ENCODE measurements at places on chromosomes 5 and 9.

GRCh38 chr9:89919171-89919681, 314.4 kb downstream of the GADD45G start:
- DNase-seq, result no peak

DNA sequence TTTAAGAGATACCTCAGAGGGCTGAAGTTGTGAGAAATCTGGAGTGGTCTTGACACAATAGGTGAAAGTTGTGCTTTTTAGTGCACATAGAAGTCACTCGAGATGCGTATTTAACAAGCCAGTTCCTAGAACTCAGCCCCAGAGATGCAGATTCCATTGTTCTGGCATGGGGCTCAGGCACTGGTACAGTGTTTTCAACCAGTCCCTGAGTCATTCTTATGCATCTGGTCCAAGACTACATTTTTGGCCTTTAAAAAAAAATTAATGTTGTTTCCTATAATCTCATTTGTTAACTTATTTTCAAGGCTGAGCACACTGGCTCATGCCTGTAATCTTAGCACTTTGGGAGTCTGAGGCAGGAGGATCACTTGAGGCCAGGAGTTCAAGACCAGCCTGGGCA, 29.6 kb downstream of the PTTG1 start:
- no peak for DNase-seq

DNA sequence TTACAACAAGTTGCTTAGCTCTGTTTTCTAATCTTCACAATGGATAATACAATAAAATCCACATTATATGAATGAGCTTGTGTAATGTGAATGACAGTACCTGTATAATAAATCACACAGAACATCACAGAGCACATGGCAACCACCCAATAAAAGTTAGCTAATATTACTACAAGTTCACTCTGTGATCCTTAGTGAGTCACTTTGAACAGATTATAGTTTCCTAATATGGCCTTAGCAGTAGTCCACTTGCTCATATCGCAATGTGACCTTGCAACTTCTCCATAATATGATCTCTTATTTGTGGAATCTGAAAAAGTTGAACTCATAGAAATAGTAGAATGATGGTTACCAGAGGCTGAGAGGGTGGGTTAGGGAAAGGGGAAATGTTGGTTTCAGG, 361.3 kb downstream of the PTPRD start:
- no peak for DNase-seq

- DNase-seq, result no peak
These were observed 125.0 kb upstream of the LPCAT1 start for GRCh38 chr5:1648806-1649205.

- no peak for DNase-seq
These were observed 102.2 kb downstream of the TRIO start for GRCh38 chr5:14245132-14245925.

DNA sequence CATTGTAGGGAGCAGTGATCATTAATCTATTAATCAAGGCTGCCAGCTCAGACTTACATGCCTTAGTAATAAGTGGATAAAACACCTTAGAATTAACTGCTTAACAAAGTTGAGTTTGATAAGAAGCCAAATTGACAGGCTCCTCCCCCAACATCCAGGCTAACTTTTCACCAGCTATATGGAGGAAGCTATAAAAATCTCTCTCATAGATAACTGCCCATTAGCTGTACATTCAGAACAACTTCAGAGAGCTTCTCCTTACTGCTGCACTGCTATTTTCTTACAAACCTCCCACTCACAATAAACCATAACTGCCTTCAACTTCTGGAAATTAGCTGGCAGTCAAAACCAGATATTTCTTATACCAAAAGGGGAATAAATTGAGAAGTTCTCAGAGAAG, 364.1 kb downstream of the PRELID2 start:
- no peak for DNase-seq

- DNase-seq, result no peak
These were observed 10.6 kb downstream of the NR2F1 start for GRCh38 chr5:93593476-93594131.

- DNase-seq, result no peak
These were observed 15.4 kb downstream of the NDUFS4 start for GRCh38 chr5:53575831-53576230.

DNA sequence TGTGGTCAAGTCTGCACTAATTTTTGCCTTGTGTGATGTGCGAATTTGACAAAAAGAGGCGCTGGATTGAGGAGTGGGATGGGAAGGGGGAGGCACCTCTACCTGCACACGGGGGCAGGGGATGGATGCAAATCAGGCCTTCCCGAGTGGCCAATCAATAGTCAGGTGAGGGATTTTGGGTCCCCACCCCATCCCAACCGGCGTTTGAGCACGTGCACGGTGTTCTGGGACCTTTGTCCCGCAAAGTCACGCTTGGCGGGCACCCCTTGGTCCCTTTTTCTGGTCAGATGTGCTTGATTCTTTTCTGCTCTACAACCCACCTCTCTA, 685 bp upstream of the ADAMTS19 start:
- DNase-seq, result no peak

DNA sequence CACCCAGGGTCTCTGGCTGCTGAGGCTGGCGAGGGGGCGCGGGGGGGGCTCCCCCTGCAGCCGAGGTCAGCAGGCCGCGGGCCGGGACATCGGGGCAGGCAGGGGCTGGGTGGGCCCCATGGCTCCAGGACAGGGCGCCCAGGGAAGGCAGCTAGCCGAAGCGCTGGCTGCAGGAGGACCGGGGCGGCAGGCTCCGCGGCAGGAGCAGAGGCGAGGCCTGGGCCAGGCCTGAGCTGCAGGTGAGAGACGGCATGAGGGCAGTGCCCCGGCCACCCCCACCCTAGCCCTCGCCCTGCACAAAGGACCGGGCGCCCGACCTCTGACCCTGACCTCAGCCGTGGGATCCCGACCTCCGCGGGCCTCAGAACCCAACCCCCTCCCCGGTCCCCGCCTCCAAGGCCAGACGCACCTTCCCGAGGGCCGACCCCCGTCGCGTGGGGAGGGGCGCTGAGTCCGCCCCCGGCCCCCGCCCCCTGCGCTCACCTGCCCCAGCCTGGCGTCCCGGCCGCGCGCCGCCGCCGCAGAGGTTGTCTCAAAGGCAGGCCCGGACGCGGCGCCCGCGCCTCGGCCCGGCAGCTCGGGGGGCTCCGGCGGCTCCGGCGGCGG, 431 bp downstream of the RNF208 start:
- DNase-seq, result no peak

DNA sequence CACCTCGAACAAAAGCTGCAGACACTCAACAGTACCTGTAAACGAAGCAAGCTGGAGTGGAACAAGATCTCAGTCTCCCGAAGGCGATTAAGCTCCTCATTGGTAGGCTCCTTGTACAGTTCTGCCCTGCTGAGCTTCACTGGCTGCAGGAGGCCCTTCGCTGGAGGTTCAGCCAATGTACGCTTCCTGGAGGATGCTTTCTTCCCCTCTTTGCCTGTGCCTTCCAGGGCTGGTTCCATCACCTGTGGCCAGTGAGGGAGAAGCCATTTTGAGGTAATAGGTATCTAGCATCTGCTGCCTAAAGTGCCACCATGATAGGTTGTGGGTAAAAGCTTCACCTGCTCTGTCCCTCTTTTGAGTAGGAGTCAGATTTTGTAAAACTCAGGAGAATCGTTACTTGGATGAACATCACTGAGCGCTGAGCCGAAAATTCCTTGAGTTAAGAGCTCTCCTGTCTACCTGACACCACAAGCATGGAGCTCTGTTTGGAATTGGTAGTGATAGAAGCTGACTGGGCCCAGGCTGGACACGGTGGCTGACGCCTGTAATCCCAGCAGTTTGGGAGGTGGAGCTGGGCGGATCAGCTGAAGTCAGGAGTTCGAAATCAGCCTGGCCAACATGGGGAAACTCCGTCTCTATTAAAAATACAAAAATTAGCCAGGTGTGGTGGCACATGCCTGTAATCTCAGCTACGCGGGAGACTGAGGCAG, 1.4 kb downstream of the NOL6 start:
- DNase-seq, result no peak

DNA sequence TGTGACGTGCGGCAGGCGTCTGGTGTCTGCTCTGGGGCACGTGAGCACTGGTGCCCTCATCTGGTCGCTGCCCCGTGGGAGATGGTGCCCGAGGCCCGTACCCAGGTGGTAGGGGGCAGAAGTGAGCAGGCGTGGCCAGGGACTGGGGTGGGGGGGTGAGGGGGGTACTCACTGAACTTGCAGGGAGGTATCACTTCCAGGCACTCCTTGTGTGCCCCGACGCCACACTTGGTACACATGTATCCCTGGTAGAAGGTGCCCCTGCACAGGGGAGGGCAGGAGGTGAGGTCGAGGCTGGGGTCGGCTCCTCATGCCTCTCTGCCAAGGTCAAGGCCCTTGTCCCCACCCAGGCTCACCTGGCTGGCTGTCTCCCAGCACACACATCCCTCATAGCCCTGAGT, 45.2 kb upstream of the SARDH start:
- DNase-seq, result no peak

- no peak for DNase-seq
These were observed 360.0 kb upstream of the PIK3R1 start for GRCh38 chr5:67855523-67855922.

DNA sequence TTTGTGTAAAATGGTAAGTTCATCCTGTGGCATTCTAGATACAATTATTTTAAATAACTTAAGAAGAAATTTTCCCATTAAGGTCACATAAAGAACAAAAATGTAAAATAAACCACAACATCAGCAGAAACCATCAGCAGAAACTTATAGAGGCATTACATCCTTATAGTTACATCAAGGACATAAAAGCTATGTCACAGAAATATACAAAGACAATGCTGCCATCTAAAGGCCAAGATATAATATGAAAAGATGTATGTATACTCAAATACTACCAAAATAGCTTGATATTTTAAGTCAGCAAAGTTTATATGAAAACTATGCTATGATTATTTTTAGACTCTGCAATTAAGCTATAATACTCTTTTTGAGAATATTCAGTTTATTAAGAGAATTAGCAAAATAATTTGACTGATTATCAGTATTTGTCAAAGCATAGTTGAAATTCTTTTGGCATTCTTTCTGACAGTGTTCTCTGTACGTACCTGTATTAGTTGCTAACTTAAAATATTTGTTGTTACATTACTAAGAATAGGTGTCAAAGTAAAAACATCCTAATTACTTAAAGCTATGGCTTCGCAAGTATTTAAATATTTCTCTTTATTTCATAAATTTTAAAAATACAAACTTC, 36.2 kb downstream of the FBXL17 start:
- no peak for DNase-seq

DNA sequence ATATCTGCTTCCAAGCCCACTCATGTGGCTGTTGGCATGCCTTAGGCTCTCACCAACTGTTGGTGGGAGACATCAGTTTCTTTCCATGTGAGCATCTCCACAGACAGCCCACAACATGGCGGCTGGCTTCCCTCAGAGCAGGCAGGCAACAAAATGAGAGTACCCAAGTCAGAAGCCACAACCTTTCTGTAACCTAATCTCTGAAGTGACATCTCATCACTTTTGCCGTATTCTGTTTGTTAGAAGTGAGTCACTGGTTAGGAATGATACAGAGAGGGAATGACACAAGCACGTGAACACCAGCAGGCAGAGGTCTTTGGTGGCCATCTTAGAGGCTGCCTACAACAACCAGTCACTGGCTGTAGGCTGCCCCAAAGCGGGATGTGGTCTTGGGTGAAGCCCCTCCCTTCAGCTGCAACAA, 88.6 kb upstream of the RASGRF2 start:
- DNase-seq, result no peak

DNA sequence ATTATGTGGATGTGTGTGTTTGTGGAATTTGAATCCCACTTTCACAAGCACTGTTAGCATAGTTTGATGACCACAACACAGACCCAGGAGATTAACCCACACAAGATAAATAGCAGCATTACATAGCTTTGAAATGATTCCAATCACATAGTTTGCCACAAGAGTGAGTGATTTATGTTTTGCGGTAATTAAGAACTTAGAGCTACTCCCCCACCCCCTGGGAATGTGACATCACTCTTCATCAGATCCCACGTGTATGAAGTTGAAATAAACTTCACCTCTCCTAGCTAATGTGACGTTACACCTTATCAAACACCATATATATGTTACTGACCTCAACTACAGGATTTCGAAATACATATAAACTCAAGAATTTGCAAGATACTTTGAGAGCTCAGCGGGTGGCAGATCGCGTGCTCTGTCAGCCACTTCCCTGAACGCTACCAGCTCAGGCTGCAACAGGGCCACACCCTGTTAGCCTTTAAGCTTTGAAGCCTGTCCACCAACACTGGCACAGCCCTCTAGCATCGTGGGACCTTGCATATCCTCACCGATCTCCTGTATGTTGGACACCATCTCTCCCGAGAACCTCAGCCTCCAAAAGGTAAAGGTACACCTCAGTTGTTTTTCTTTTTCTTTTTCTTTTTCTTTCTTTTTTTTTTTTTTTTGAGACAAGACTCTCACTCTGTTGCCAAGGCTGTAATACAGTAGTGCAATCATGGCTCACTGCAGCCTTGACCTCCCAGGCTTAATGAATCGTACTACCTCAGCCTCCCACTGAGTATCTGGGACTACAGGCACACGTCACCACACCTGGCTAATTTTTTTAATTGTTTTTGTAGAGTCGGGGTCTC, 1.7 kb upstream of the AGTPBP1 start:
- DNase-seq, result no peak

DNA sequence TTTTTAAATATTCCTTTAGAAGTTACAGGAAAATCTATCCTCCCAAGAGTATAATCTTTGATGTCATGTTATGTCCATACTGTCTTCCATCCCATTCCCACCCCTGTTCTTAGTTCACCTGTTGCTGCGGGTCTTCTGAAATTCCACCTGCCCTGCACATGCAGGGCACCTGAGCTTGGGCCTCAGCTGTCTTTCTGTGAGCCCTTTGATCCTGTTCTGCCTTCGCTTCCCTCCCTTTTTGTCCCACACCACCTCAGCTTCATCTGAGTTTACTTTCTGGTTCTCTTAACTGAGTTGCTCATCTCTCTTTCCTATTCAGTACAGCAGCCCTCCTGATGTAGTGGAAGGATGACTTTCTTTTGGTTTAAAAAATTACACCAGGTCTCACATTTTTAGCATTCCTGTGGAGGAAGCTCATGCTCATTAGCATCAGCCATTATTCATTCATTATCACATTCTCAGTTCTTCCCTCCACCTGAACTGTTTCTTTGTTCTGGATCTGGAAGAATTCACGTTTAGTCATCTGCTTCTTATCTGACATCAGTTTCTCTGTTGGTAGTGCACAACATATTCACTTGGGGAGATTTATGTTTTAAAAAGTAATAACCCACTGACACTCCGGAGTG, 211.0 kb downstream of the ADCY2 start:
- DNase-seq, result no peak

DNA sequence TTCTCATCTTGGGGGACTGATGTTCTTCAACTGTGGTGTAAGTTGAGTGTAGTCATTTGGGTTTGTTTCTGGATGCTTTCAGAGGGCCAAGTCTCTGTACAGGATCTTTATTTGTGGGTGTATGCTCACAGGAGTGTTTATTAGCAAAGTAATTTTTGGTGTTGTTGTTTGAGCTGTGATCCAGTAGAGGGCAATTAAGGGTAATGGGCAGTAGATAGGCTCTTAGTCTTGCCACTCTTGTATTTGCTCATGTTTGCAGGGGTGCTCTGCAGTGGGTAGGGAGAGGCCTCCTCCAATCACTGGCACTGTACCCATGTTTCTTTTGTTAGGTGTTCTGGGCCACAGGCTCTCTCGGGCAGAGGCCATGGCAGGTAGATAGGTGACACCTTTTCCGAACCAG, 45.9 kb upstream of the ITGA2 start:
- DNase-seq, result no peak

- no peak for DNase-seq
These were observed 221.4 kb downstream of the GNA14 start for GRCh38 chr9:77426712-77427111.

- no peak for DNase-seq
These were observed 102.2 kb downstream of the MEF2C start for GRCh38 chr5:88780736-88781135.

Measured in activated CD4-positive, CD25-positive, alpha-beta regulatory T cell treated with anti-CD3 and anti-CD28 coated beads, Interleukin-2, amount 50 U/mL, for 72 hours (primary cell).